HS-5 (cell line): ENCODE measurements at places on chromosomes 6 and 20.

DNA sequence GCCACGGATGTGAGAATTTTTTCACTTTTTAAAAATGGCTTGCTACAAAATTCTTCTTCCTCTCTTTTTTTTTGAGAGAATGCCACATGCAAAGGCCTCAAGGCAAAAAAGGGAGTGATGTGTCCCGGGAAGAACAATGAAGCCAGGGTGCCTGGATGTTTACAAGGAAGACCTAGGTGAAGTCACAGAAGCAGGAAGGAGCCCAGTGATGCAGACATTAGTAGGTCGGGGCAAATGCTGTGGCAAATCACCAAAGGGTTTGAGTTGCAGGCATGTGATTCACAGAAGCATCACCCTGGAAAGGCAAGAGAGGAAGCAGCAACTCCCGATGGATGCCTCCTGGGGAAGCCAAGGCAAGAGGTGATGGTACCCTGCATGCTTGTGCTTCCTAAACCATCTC is 46.8 kb downstream of the FARS2 start:
- no peak for DNase-seq

DNA sequence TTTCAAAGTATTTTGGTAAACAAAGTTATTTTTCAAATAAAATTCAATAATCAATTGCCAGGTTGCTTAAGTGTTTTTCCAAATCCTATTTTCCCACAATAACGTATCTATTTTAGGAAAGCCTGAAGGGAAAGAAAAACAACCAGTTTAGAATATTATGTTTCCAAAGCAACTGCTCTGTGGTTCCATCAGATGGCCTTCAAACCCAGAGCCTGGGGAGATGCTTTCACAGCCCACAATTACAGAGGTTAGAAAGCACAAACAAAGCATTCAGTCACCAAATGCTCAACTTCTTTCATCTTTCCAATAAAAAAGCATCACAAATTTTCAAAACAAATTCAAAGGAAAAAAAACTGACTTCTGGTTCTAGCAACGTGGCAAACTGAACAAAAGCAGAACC is 66.0 kb downstream of the ELOVL5 start:
- DNase-seq: no peak

- DNase-seq: no peak
Measured at GRCh38 chr6:56727097-56727850, 84.6 kb upstream of the DST start.

DNA sequence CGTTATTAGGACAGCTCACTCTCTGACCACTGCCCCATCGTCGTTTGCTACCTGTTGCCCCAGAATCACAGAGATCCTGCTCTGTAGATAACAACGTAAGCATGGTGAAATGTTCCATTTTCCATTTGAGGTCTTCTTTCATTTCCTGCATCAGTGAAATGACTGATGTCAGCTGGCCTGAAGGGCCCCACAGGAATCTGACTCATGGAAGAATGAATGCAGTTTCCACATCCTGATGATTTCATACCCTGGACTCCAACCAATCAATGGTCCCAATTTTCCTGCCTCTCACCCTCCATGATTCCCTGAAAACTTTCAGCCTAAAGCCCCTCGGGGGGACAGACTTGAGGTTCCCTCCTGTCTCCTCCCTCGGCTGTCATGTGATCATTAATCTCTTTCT is 394.4 kb upstream of the CDH4 start:
- peak; percentile 82 for DNase-seq

- no peak for DNase-seq
Measured at GRCh38 chr6:125655511-125655910, 93.9 kb upstream of the HEY2 start.

DNA sequence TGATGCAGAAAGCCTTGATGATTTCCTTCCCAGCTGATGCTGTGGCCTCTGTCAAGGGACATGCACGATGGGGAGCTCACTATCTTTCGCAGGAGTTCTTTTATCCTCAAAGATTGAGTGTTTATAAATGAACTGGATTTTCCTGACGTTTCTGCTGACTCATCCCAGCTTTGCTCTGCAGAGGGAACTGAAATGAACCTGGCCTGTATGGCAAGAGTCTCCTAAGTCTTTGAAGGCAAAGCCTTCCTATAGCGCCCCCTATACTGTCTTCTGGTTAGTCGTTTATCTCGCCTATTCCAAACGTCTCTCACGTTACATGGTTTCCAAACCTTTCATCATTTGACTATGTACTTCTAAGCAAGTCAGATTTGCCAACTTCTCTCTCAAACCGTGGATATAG is 565.3 kb downstream of the KIF16B start:
- no peak for DNase-seq

- DNase-seq: no peak
Measured at GRCh38 chr20:39993742-39994141, 695.3 kb downstream of the MAFB start.
